ENCODE measurements at places on chromosomes 16 and 17.

DNA sequence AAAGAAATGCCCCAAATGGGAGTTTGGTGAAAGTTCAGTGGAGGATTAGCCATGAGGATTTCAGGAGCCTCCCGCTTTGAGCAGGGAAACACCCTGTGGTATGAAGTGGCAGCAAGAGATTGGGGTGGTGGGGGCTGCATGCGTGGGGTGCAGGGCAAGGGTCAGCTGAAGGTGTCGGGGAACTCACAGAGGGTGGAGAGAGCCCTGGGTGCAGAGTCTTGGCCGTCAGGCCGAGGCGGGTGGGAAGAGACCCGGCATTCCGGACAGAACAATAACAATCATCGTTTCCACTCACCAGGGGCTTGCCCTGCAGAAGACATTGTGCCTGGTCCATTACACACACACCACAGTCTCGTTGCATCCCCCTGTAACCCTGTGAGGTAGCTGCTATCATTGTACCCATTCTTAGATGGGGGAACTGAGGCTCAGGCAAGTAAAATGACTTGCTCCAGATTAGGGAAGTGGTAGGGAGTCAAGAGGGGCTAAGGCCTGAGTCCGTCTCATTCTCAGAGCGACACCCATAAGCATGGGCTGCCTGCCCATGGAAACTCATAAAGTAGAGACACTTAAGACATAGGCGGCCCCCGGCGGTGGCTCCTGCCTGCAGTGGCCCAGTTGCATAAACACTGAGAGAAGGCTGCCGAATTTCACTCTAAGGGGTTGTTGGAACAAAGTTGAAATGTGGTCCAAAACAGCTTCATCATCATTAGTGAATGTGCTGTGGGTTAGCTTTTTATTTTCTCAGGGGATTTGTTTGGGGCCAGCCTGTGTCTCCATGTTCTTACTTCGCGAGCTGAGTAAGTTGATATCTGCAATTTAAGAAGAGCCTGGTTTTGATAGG, 93.3 kb downstream of the CMIP start:
- DNase-seq = no peak

DNA sequence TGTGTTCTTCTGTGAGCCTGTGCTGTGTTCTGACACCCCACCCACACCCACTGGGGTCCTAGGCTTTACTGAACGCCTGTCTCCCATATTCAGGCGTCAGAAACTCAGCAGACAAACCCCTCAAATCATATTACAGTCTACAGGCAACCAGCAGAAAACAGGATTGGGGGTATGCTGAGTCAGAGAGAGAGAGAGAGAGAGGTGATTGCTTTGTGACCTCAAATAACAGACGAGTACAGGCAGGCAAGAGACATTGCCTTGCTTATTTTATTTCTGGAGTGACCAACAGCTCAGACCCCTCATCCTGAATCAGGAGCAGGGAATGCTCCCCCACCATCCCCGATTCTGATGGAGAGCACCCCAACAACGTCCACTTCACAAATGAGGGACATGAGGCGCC, 473.9 kb downstream of the PMP22 start:
- no peak for DNase-seq

DNA sequence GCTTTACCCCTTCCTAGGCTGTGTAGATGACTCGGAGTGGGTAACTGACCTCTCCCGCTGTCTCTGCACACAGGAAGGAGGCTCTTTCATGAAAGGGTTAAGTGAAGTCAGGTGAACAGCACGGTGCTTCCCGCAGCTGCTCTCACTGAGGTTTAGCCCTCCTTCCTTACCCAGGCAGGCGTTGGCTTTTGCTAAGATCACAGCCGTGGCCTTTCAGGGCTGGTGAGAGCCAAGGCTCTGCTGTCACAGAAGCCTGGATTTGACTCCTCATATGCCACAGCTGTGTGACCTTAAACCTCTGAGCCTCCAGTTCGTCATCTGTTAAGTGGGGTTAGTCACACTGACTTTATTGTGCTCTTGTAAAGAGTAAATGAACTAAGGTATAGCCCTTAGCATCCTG, 90.9 kb upstream of the PLCG2 start:
- no peak for DNase-seq

DNA sequence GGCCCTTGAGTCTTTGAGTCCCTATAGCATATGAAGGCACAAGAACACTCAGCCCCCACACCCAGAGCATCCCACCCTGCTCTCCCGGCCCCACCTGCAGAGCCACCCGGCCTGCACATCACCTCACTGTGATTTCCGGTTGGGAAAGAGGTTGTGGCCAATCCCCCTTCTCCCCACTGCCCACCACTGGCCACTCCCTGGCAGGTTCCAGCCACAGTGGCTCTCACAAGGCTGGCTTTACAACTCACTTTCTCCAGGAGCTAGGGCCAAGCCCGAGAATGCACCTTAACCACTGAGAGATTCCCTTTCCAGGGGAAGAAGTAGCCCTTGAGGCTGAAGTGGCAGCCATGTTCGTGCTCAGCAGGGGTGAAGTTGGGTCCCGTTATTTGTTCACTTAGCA, 123.9 kb downstream of the C16orf78 start:
- no peak for DNase-seq

- DNase-seq = no peak
These were observed 36.9 kb downstream of the LGALS9 start for GRCh38 chr17:27667656-27668487.

- DNase-seq = no peak
These were observed 475.9 kb downstream of the HS3ST3B1 start for GRCh38 chr17:14776791-14777190.

DNA sequence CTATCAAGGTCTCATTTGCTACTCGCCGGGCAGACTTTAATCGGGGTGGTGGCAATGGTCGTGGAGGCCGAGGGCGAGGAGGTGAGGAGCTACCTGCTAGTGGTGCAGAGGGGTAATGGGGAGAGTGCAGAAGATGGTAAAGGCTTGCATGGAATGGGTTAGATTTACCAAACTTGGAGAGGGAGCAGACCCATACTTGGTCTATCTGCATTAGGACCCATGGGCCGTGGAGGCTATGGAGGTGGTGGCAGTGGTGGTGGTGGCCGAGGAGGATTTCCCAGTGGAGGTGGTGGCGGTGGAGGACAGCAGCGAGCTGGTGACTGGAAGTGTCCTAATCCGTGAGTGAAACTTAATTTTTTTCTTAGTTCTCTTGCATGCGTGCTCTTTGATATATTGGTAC, 10.1 kb downstream of the FUS start:
- DNase-seq = no peak

- DNase-seq = no peak
These were observed 10.1 kb downstream of the UBFD1 start for GRCh38 chr16:23567602-23568001.

- DNase-seq = no peak
These were observed 21.6 kb upstream of the CACNG5 start for GRCh38 chr17:66813296-66813695.

GRCh38 chr16:73037331-73037745, 10.6 kb downstream of the ZFHX3 start:
- no peak for DNase-seq

DNA sequence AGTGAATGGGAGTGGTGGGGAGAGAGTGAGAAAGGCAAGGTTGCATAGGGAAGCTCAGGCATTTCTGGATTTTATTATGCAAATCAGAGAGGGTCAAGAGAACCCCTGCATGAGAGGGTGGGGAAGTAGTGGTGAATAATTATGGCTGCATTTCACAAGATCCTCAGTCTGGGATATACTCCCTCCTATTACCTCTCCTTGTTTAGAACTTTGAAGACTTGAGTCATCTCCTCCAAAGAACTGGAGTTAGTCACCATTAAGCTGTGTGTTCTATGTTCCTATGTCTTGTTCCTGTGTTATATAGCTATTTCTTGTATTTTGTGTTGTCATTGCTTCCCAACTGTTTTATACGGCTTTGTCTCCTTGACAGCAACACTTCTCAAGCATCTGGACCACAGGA, 18.4 kb downstream of the SOX9 start:
- no peak for DNase-seq

GRCh38 chr16:69217433-69217832, 30.5 kb downstream of the SNTB2 start:
- no peak for DNase-seq

- no peak for DNase-seq
These were observed 669 bp upstream of the CRISPLD2 start for GRCh38 chr16:84818989-84819643.

DNA sequence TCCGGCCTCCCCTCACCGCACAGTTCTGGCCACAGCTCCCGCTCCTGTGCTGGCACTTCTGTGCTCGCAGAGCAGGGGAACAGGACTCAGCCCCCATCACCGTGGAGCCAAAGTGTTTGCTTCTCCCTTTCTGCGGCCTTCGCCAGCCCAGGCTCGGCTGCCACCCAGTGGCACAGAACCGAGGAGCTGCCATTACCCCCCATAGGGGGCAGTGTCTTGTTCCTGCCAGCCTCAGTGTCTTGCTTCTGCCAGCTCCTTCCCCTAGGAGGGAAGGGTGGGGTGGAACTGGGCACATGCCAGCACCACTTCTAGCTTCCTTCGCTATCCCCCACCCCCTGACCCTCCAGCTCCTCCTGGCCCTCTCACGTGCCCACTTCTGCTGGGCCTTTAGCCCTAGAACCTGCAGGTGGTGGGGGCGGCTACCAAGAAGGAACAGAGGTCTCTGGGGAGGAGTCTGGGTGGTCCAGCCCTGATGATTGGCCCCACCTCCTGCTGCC, 645 bp upstream of the ELMO3 start:
- DNase-seq = no peak

DNA sequence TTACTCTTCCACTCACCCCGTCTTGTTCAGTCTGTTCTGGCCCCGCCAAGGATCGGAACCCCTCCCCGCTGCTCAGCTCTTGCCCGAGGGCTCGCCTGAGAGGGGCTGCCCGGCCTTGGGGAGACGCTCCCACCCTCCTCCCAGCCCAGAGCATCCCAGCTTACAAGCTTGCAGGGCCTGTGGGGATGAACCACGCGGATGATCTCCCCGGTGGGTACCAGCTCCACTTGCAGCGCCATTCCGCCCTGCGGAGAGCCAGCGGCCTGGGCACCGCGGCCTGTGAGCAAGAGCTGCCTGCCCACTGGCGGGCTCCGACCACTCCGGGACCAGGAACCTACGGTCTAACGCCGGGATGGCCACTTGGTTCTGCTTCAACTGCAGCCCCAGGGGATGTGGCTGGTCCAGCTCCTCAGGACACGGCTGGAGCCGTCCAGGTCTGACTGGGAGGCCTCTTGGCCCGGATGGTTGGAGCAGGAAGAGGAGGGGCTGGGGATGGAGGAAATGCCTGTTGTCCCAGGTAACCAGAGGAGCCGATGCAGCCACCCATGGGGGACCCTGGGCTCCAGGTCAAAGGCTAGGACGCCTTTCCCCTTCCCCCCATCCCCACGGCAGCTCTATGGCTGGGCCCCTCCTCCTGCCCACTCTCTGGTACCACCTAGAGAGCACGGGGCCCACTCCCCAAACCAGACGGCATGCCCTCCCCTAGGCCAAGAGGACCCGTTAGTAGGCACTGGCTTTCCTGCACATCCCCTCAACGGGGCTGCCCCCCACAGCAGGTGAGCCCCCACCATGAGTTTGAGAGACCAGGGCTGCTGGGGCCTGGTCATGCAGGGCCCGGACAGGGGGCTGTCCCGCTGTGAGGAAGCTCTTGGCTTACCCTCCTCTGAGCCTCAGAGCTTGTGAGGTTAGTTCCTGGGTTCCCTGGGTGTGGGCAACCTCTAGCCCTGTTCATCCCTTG, at the start of gene MYO1C:
Gene MYO1C (minus strand): TSS at position 438 of the 958 bp plus-strand sequence. CDS start 199 bp downstream, at position 239.
- no peak for DNase-seq

DNA sequence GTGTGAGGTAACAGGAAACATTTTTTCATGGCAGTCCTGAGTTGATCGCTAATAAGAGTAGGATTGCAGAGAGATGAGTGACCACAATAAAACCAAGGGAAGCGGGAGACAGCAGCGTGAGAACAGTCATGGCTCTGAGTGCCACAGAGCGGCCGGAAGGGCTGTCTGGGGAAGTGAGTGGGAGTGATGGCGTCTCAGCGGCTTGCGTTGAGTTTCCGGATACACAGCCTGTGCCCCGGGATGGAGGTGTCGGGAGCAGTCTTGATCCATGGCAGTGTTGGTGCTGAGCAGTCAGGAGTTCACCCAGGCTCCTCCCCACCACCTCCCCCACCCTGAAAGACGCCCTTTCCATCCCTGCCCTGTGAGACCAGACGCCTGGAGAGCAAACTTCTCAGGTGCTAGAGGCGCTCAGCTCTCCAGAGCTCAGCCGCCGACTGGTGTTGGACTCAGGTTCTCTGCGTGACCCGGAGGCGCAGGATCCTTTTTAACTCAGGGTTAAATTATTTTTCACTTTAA, 59.8 kb downstream of the BANP start:
- no peak for DNase-seq

DNA sequence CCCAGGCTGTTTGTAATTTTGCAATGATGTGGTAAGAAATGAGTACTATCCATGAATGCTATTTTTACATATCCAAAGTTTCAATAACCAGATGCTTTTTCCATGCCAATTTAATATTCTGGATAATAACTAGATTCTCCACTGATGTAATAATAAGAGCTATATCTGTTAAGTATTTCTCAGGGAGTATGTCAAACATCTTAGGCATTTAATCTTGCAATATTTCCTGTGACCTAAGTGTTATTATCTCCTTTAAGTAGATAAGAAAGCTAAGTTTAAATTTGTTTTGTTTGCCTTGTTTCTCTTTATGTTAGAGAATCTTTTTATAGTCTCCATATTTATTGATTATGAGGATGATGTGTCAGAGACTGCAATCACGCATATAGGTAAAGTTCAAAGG, 32.3 kb upstream of the HS3ST3A1 start:
- DNase-seq = no peak

DNA sequence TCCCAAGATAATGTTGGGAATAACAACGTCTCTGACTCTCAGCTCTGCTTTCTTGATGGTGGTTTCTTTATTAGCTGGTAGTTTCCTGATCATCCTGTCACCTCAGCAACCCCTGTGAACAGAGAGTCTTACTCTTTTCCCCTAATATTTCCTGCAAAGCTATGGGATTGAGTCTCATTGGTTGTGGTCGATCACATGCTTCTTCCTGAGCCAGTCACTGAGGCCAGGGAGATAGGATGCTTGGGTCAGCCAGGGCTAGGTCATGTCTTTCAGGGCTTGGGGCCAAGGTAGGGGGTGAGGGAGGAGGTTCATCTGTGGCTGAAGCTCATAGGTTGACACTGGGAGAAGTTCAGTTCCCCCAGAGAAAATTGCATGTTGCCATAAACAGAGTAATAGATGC, 114.3 kb downstream of the ABCC1 start:
- DNase-seq = no peak

DNA sequence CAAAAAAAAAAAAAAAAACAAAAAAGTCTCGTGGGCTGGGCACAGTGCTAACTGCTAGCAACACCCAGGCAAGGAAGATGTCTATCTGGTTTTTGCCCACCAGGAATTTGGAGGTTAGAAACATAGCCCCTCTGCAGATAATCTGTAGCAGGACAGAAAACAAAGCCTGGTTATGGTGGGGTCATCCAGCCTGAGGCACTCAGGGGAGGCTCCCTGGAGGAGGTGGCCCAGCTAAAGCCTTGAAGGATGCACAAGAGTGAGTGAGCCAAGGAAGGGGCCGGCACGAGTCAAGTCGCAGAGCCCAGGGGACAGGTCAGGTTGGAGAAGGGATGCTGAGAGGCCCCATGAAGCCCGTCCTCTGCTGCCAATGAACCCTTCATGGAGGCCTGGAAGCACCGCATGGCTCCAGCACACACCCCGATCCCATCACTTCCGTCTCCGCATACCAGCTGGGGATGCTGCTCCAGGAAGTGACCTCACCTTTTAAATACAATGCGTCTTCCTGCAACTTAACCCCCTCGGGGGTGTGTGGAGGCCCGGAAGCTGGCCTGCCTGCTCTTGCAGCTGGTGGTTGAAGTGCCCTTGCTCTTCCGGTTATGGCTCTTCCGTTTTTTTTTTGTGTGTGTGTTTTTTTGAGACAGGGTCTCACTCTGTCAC, 86.5 kb downstream of the ENGASE start:
- no peak for DNase-seq

GRCh38 chr17:38717139-38717745, 12.2 kb downstream of the MLLT6 start:
- DNase-seq = no peak
